H54 (cell line): ENCODE measurements at places on chromosomes 1 and 21.

- DNase-seq: peak; percentile 13
Observed at GRCh38 chr1:180311011-180311730, 81.1 kb downstream of the LHX4 start.

DNA sequence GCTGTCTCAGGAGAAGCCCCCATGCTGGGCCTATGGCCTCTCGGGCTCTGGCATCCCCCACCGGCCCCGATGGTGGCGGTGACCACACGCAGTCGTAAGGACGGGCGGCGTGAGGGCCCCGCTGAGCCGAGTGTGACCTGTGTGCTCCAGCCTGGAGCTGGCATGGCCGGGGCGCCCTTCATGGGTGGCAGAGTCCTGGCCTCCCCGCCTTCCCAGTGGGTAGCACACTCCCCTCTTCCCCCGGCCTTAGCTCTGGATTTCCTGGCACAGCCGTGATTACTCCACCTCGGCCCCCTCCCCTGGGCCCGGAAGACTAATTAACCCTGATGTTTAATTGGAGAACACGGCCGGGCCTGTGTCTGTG lies 44.6 kb downstream of the SLX9 start:
- DNase-seq: no peak

DNA sequence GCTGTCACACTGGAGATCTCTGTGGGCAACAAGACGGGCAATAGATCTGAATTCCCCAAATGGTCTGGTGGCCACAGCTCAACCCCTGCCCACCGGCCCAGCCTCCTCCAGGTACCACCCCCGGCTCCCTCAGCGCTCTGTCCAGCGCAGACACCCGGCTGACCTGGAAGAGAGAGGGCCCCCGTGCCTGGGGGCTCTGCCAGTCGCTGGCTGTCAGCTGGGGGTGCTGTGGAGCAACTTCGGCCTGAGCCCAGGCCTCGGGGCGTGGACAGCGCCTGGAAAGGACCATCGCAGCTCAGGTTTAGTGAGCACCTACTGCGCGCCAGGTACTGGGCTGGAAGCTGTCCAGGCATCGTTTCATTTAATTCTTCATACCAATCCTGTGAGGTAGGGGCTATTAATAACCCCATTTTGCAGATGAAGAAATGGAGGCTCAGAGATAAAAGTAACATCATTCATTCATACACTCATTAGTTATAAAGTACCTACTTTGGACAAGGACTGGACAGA lies 51.0 kb downstream of the AHDC1 start:
- DNase-seq: no peak

- DNase-seq: no peak
Observed at GRCh38 chr1:10629816-10630571, 155.2 kb downstream of the PEX14 start.

GRCh38 chr1:172322219-172323061 lies 98.0 kb upstream of the C1orf105 start:
- peak; percentile 22 for DNase-seq

- DNase-seq: peak; percentile 40
Observed at GRCh38 chr21:29187944-29188343, 57.5 kb downstream of the MAP3K7CL start.

DNA sequence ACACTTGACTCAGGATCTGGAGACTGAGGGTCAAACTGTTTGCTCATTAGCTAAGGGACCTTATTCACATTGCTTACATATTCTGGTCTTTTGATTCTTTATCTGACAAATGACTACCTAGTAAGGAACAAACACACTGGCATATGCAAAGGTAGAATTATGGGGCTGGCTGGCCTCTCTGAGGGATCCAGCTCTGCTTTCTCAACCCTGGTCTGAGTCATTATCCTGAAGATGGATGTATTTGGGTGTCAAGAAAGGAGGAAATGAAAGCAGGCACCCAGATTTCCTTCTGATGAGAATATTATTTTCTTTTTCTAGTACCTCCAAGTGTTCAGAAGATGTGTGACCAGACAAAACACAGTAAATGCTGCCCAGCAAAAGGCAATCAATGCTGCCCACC lies 6.0 kb downstream of the SMCP start:
- no peak for DNase-seq

DNA sequence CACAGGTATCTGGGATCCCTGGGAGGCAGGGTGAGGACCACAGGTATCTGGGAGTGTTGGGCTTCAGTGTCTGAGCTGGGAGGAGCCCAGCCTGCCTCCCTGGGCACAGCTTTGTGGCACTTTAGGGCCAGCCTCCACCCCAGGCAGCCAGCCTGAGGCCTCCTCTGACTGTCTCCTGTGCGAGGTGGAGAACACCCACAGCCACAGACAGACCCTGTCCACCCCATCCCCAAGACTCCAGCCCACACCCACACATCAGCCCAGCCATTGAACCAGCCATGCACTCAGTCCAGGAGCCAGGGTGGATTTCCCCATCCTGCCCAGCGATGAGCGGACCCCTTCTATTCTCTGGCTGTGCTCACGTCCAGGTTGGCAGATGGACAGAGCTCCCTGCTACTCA lies 21.8 kb upstream of the TNFRSF1B start:
- DNase-seq: no peak

GRCh38 chr1:204127597-204128242 lies 24.1 kb downstream of the ETNK2 start:
- peak; percentile 84 for DNase-seq

DNA sequence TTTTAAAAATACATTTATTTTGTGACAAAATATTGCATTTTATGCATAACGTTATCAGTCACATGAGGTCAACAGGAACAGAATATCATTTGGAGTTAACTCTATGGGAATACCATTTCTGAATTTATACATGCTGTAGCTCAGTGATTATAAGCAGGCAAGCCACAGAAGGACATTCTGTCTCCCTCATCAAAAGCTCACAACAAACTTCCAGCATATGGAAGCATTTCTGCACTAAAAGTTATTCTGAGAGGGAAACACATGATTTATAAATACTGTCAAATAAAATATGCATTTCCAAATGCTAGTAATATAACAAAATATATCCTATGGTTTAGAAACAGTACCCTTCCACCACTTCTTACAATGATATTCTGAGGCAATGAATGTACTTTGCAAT lies 854.1 kb upstream of the B3GALT2 start:
- DNase-seq: no peak

DNA sequence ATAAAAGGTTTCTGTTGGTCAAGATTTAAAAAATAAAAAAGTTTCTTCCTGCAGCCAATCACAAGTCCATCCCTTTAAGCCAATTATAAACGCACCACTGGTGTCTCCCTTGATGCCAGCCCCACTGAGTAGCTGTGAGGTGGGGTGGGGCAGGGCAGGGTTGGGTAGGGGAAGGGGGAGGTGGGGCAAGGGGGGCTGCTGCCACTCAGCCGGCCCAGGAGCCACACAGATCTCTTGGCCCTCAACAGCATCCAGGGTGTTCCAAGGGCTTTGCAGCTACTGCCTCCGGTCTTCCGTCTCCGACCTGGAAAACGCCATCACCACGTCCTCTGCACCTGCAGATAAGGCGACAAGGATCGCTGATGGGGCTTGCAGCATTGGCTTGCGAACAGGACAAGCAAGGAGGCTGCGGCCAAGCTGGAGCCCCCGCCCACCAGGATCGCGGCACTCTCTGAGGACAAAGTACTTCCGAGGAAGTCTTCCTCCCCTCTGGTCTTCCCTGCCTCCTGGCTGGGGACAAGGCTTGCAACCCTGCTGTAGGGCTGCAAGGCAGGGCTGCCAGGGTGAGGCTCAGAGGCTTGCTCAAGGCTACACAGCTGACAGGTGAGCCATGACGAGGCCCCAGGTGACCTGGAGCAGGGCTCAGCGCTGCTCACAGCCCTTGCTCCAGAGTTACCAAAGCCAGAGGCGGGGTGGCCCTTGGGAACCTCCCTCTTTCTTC lies 26.8 kb upstream of the CLSTN1 start:
- no peak for DNase-seq

GRCh38 chr1:2251786-2252185 lies 23.7 kb downstream of the SKI start:
- DNase-seq: no peak

DNA sequence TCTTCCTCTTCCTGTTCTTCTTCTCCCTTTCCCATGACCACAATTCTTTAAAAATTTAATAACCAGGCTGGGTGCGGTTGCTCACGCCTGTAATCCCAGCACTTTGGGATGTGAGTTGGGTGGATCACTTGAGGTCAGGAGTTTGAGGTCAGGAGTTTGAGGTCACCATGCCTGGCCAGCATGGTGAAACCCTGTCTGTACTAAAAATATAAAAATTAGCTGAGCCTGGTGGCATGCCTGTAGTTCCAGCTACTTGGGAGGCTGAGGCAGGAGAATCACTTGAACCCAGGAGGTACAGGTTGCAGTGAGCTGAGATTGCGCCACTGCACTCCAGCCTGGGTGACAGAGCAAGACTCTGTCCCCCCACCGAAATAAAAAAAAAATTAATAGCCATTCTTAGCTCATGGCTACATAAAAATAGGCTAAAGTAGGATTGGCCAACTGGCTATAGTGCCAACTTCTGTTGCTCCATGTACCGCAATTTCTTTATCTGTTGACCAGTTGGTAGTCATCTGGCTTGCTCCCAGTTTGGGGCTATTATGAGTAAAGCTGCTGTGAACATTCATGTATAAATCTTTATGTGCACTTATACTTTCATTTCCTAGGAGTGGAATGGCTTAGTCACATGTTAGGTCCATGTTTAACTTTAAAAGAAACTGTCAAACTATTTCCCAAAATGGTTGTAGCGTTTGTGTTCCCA lies 136.3 kb downstream of the PEX14 start:
- DNase-seq: no peak

- no peak for DNase-seq
Observed at GRCh38 chr1:12172042-12172851, 5.5 kb downstream of the TNFRSF1B start.

DNA sequence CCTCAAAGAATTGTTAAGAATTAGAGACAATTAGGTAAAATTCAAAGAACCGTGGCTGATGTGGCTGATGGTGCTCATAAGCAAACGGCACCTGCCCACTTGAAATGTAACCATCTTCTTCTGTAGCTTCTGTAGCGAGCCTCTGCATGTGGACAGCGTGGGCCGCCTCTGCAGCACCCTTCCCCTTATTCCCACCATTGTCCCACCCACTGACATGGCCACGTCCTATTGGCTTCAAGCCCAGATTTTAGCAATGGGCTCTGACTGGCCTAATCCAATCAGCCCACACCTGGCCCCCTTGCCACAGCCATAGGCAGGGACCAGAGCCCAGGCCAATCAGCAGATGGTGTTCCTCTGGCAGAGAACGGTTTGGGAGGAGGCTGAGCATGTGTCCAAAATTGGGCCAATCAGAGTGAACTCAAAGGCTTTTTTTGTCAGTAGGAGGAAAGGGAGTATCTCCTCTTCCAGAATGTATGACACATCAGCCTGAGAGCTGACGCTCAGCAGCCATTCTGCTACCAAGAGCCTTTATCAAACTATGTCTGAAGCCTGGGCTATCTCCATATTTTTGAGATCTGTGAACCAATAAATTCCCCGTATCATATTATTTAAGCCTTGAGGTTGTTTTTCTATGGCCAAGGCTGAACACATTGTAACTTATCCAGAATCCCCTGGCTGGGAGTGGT lies 518.5 kb downstream of the SMYD3 start:
- DNase-seq: no peak

GRCh38 chr1:56868761-56869160 lies 14.2 kb downstream of the C8A start:
- DNase-seq: no peak

- no peak for DNase-seq
Observed at GRCh38 chr1:32388641-32389040, 5.6 kb downstream of the BSDC1 start.

- DNase-seq: no peak
Observed at GRCh38 chr1:206792939-206793607, 20.8 kb upstream of the IL10 start.

GRCh38 chr1:33365560-33365997 lies 44.7 kb upstream of the A3GALT2 start:
- DNase-seq: no peak

DNA sequence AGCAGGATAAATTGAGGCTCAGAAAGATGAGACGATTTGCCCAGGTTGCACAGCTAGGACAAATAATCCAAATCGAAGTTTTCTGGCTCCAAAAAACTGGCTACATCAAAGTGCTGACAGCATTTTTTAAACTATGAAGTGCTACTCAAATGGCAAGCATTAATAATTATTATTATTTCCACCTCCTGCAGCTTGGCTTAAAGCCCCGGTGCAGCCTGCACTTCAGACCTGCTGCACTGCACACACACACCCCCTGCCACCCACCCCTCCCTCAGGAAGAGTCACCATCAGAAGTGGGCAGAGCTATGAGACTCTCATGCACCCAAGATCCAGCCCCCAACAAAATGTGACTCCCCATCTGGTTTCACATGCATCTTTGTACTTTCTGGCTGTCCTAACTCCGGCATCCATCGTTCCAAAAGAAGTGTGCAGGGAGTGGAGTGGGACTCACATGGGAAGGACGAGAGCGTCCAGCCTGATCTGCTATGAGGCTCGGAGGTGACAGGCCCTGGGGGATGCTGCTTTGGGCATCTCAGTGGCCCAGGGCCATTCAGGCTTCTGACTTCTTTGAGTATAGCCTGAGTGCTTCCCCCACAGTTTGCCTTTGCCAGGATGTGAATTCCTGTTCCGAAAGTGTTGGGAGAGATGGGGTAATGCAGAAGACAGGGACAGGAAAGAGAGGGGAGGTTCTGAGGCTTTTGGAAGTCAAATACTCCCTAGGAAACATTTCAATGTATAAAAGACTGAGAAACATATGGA lies 65.0 kb upstream of the FAM20B start:
- DNase-seq: no peak

DNA sequence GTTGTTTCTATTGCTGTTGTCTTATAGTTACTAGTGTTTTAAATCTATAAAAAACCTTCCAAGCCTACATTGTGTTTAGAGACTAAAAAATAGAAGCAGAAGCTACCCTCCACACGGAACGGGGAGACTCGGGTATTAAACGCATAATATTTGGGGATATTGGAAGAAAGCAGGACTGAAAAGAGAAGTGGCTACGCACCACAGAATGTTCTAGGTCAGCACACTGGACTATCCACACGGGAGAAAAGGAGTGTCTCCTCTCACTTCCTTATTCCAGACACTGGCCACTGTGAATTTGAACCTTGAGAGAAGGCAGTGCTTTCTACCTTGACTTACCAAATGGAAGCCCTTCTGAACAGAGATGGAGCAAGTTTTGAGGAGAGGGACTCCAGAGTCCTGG lies 1.0 kb upstream of the OR10J4 start:
- DNase-seq: no peak

- no peak for DNase-seq
Observed at GRCh38 chr1:5347726-5348125, 644.5 kb downstream of the NPHP4 start.

DNA sequence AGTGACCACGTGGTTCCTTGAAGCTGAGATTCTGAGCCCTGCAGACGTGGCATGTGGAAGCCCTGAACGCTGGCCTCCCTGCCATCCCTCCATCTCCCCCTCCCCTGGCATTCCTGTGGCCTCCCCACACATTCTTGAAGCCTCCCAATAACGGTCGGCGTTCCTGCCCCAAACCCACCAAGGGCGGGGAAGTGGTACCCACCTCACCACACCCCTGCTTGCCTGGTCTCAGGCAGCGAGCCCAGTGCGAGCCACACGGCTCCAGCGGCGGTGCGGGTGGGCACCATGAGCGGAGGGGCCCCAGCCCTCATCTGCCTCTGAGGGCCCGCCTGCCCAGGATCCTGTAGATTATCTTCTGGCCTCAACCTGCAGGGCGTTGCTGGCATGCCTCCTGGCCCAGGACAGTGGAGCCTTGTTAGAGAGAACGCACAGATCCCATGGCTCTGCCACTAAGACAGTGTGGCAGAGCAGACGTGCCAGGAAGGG lies 20.6 kb upstream of the PRELP start:
- DNase-seq: no peak

GRCh38 chr1:66981679-66982078 lies 56.9 kb downstream of the MIER1 start:
- DNase-seq: no peak
